ENCODE measurements at places on chromosomes 7 and 10.

DNA sequence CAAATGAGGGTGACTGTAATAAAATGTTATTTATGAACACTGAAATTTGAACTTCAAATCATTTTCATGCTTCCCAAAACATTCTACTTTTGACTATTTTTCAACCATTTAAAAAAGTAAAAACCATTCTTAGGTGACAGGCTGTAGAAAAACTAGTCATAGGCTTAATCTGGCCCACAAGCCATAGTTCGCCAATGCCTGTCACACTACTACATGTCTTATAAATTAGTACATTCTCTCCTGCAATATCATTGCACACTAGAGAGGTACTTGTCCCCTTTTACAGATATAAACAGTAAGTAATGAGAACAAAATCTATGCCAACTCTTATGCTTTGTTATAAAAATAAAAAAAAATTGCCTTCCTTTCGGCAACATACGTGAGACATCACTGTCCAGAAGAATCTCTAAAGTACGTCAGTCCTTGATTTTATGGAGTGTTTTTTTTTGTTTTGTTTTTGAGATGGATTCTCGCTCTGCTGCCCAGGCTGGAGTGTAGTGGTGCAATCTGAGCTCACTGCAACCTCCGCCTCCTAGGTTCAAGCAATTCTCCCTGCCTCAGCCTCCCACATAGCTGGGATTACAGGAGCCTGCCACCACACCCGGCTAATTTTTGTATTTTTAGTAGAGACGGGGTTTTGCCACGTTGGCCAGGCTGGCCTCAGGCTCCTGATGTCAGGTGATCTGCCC is 23.2 kb downstream of the UPF2 start:
- no peak for DNase-seq

DNA sequence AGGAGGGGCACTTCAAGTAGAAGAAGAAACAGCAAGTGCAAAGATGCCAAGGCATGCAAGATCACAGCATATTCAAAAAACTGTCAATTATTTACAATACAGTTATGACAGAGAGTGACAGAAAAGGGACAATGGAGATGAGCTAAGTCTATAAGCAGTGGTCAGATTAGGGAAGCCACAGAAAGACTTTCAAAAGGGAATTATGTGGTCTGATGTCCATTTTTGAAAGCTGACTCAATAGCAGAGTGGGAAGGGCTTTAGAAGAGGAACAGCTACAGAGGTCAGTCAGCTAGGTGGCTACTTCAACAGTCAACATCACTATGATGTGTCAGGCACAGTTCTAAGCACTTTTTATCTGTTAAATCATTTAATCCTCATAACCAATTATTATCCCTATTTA is 45.2 kb upstream of the SPOCK2 start:
- no peak for DNase-seq

GRCh38 chr7:77940647-77941046 is 142.1 kb downstream of the PHTF2 start:
- DNase-seq = no peak

DNA sequence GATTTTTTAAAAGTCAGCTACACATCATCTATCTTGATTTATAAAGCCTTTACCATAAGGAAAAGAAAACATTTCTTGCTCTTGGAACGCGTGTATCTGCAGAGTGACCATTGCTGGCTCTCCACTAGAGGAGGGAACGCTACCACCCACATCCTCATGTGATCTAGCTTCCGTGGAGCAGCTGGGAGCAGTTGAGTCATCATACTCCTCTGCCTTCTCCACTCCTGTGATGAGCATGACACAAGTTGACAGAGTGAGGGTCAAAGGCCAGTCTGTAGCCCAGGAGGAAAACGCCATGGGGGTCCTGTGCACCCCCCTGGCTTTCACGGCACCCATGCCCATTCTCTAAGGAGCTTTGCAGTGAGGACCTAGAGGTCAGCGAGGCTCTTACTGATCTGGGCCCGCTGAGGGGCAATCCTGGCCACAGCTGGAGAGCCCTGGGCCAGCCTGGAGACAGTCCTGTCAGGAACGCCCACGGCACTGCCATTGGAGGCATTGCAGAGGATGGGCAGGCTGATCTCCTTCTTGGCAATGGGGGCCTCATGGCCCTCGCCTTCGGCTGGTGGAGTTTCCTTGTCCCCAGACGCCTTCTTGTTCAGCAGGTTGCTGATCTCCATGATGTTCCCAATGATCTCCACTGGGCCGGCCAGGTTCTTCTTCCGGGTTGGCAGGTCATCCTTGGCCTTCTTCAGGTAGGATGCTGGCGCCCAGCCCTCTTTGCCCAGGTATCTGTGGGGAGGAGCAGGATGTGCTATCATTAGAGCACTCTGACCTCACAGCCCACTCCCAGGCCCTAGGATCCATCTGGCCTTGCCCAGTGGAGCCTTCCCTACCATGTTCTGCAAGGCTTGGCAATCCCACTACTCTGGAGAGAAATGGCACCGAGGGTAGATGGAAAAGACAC is 119.2 kb downstream of the NEURL1 start:
- DNase-seq = no peak

GRCh38 chr7:33044401-33044718 is 18.2 kb downstream of the NT5C3A start:
- no peak for DNase-seq

GRCh38 chr7:143408686-143409561 is at the start of gene EPHA1:
Gene EPHA1 (minus strand): TSS chr7:143408856. CDS start chr7:143408805, 51 bp downstream.
- no peak for DNase-seq

- DNase-seq = no peak
These were observed 24.3 kb downstream of the LMTK2 start for GRCh38 chr7:98130959-98131358.

- DNase-seq = no peak
These were observed 47.6 kb downstream of the ICA1 start for GRCh38 chr7:8214244-8214824.

DNA sequence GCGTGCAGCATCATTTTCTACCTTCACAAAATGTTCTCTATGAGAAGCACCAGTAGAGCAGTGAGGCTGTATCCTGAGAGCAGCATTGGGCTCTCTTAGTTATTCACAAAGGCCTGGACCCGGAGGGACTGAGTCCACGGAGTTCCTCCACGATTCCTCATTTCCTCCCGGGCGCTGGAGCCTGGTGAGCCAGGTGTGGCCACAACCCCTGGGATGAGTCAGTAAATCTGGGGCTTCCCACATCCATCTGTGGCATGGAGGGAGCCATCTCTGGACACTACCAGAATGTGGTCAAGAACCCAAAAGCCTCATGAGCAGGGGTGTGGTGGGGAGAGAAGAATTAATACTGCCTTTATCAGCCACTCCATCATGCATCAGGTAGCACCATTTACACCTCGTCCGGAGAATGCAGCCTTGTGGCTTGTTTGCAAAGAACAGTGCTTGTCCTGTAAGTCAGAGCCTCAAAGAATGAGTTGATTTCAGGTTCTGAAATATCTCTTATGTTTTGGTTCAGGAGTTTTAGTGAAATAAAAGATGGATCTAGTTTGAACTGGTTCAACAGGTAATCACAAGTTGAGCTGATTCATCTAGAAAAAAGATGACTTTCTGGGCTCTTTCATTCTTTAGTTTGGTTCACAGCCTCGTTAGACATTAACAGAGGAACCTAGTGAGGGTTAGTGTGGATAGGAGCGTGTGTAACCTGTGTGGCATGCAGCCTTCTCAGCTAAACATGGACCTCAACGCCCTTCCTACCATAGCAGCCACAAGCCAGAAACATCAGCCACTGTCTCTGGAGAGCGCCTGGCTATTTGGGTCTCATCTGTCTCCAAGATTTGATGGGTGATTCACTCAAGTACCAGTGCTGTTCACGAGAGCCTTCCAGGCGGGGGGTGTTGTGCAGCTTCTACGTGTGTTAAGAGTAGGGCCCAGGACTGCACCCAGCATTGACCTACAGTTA is 95.2 kb downstream of the WDR37 start:
- no peak for DNase-seq

- DNase-seq = no peak
These were observed 333.9 kb downstream of the AUTS2 start for GRCh38 chr7:69932034-69932628.

- no peak for DNase-seq
These were observed 258.6 kb downstream of the CNTNAP2 start for GRCh38 chr7:146375170-146375569.

DNA sequence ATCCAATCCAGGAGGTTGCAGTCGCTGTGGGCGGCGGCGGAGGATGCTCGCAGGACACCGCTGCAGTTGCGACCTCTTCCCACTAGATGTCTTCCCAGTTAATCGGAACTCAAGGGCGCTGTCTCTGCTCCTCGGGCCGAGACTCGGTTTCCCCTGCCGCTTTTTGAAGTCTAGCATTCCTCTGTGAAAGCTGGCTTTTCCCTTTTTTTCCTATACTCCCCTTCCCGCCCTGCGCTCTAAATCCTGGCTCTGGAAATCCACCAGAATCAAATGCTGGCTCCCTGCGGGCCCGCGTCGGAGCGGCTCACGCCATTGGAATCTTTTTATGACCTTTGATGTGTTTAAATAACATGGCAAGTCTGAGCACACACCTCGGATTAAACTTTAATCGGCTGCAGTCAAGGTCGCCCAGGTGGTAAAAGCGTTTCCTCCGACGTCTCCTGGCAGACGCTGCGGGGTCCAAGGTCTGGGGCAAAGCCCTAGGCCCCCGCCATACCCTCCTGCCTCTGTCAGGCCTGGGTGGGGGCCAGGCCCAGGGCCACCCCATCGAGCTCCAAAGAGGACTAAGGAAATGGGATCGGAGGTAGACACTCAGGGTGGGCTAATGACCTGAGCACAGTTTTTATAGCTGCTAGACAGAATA is 10.7 kb upstream of the HOXA13 start:
- DNase-seq = no peak

GRCh38 chr10:4683137-4683536 is 142.9 kb upstream of the AKR1E2 start:
- no peak for DNase-seq

- DNase-seq = no peak
These were observed 29.1 kb downstream of the STRA8 start for GRCh38 chr7:135262623-135263320.

- DNase-seq = no peak
These were observed 33.6 kb downstream of the PDE1C start for GRCh38 chr7:32036557-32036956.

DNA sequence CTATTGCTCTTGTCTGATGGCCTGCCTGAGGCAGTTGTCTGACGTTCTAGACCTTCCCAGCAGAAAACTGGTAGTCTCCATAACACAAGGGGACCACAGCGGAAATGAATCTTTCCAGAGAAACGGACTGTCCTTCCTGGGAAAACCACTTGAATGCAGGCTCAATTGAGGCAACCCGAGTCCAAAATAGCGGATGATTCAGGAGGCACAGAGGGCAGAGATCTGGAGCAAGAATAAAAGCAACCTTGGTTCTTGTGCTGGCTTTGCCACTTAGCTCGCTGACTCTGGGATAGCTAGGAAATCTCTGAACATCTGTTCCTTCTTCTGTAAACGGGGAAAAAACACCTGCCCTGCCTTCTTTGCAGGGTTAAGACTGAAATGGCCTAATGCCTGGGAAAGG is 178.8 kb downstream of the NEURL1 start:
- no peak for DNase-seq

DNA sequence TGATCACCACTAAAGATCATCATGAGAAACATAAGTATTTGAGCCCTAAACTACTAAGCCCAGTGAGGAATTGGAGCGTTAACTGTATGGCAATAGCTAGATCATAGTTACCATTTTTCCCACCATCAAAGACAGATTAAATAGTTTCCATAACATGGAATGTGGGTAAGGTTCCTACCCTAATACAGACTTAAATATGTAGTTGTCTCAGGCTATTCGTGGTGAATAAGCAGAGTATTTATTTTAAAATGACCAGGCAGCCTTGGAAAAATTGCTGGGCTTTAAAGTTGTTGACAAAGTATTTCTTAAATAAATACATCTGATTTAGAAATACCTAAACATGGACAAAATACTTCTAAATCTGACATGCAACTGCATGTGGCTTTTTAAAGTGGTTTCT is 106.8 kb downstream of the NT5C2 start:
- DNase-seq = no peak

DNA sequence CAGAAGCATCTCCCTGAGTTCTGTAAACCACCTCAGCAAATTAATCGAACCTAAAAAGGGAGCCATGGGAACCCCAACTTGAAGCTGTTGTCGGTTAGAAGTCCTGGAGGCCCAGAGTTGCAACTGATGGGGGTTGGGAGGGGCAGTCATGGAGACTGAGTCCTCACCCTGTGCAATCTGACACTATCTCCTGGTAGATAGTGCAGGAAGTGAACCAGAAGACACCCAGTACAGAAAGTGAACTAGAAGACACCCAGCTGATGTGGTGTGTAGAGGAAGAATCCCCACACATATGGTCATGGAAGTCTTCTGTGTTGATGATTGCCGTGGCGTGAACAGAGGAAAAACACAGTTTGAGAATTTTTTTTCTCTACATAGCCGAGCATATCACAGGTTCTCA is 58.8 kb upstream of the SRRM3 start:
- DNase-seq = no peak

GRCh38 chr7:27953361-27953760 is 213.4 kb downstream of the TAX1BP1 start:
- no peak for DNase-seq

GRCh38 chr10:87864496-87865059 is 1.2 kb downstream of the PTEN start:
- no peak for DNase-seq

DNA sequence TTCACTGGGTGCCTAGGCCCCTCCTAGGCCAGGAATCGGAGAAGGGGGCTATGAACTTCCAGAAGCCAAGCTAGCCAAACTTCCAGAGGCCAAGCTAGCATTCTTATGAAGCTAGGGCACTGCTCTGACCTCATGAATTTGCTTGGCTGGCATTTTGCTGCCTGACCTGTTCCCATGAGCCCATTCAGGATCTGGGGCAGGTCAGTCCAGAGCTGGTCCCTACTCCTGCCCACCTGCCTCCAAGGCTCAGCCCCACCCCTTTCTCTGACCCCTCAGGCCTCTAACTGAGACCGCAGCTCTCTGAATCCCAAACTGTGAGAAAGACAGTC is 1.3 kb upstream of the PPIF start:
- no peak for DNase-seq

GRCh38 chr10:105681051-105681450 is 1040.0 kb downstream of the SORCS3 start:
- DNase-seq = no peak

DNA sequence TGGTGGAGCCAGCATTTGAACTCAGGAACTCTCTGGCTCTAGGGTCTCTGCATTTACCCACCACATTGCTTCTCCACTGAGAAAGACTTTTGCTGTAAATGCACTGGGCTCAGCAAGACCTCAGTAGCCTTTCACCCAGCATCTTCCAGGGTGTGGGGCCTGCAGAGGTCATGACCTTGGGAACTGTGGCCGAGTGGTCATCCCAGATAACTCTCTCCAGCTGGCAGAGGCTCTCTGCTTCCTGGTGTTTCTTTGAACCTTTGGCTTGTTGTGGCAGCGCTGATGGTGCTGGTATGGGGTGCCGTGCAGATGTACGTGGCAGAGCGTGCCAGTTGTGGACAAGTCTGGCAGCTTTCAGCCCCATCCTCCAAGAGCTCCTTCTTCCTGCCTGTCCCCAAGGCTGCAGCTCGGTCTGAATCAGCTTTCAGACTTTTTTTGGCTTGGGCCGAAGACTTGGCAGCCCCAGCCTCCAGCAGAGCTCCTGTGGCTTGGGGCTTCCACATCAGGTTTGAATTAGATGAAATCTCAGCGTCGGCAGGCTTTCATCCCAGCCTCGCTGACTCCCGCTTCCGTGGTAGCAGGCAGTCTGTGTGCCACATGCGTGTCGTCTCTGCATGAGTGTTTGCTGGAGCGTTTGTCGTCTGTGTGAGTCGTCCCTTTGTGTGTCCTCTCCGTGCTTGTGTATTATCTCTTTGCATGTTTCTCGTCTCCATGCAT is 21.5 kb downstream of the ADAMTS14 start:
- DNase-seq = no peak
